H1 (cell line): ENCODE measurements at places on chromosomes 13 and 19.

DNA sequence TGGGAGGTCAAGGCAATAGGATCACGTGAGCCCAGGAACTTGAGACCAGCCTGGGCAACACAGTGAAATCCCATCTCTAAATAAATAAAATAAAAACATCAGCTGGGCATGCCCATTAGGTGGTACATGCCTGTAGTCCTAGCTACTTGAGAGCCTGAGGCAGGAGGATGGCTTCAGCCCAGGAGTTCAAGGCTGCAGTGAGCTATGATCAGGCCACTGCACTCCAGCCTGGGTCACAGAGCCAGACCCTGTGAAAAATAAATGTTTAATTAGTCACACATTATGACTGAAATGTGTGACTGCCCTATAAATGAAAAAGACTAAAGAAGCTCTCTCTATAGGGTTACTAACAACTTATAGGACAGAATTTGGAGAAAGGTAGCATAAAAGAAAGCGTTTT, 37.7 kb downstream of the USP12 start:
- no peak for DNase-seq

DNA sequence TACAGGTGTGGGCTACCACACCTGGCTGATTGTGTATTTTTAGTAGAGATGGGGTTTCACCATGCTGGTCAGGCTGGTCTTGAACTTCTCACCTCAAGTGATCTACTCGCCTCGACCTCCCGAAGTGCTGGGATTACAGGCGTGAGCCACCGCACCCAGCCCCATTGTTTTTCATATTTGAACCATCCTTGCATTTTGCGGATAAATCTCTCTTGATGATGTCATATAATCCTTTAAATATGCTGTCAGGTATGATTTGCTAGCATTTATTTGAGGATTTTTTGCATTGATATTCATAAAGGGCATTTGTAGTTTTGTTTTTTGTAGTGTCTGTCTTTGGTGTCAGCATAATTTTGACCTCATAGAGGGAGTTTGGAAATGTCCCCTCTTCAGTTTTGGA, 5.7 kb downstream of the ZNF101 start:
- DNase-seq, result no peak

DNA sequence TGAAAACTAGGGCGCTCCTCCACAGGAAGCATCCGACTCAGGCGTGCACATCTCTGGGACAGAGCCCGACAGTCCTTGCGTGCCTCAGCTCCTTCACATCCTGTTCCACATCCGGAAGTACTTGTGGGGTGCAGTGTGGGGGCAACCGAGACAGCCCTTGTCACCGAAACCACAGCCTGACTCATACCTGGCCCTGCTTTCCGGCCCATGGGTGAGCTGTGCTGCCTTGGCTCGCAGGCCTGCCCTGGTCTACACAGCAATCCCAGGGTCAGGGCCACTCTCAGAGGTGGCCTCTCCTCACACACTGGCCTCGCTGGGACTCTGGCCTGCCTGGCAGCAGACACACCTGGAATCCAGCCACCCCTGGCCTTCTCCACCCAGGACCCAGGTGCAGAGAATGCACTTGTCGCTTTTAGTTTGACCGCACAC, 100.4 kb downstream of the STK24 start:
- no peak for DNase-seq

DNA sequence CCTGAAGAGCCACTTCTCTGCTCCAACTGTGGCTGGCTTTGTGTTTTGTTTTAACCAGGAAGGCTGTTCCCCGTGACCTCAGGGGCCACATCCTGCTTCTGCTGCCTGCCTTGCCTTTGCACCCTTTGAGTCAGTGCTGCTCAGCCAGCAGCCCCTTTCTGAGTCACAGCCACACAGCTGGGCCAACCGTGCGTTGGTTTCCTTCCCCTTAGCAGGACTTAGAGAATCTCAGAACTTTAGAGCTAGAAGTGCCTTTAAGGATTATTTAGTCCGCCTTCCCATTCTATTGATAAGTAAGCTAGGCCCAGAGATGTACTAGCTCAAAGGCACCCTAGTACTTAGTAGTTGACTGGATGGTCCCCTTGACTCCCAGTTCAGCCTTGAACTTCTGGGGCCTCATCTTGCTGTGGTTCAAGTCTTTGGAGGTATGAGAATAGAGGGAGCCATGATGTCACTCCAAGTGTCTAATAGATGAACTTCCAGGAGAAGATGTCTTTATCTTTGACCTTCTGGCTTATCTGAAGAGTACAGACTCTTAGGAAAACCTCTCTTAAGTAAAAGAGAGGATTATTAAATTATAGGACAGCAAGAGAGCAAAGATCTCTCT, 8.0 kb downstream of the RGCC start:
- no peak for DNase-seq

DNA sequence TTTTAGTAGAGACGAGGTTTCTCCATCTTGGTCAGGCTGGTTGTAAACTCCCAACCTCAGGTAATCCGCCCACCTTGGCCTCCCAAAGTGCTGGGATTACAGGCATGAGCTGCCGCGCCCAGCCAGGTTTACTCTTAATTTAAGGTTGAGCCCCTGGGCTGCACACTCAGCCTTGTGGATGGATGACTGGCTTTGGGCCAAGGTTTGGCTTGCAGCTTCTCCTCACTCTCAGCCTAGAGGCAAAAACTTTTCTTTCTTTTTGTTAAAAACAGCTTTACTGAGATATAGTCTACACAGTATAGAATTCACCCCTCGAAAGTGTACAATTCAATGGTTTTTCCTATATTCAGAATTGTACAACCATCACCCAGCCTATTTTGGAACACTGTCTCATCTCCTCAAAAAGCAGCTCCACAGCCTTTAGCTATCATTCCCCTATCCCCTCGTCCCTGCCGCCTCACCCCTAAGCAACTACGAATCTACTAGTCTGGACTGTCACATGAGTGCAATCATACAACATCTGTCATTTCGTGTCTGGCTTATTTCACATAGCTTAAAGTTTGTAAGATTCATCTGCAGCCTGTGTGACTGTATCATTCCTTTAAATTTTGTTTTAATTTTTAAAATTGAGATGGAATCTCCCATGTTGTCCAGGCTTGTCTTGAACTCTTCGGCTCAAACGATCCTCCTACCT, 14.5 kb upstream of the TSPAN16 start:
- DNase-seq, result no peak
